ENCODE measurements at places on chromosomes 12 and 14.
A peak's percentile ranks its signal among the peaks of the same experiment; 100 is the strongest.

- DNase-seq = no peak
Observed at GRCh38 chr14:93683226-93683625, 105.1 kb downstream of the PRIMA1 start.

DNA sequence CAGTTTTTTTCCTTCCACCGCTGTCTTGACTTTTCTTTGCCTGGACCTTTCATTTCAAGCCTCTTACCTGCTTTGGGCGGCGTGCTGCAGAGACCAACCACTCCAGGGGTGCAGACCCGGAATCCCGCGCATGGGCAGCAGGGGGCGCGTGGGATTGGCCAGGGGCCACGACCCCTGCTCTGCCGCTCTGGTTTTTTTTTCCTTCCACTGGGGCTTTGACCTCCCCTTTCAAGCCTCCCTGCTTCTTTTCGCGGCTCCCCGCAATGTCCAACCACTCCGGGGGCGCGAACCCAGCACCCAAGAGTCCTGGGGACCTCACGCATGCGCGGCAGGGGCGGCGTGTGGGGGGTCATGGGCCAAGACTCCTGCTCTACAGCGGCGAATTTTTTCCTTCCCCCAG lies 325.1 kb downstream of the ALG10 start:
- DNase-seq = no peak

GRCh38 chr12:54603173-54603814 lies 14.8 kb upstream of the PPP1R1A start:
- DNase-seq = peak; percentile 66

- DNase-seq = no peak
Observed at GRCh38 chr14:23582906-23583760, 4.5 kb upstream of the JPH4 start.

GRCh38 chr12:6613776-6614512 lies 6.8 kb upstream of the CHD4 start:
- peak; percentile 84 for DNase-seq

DNA sequence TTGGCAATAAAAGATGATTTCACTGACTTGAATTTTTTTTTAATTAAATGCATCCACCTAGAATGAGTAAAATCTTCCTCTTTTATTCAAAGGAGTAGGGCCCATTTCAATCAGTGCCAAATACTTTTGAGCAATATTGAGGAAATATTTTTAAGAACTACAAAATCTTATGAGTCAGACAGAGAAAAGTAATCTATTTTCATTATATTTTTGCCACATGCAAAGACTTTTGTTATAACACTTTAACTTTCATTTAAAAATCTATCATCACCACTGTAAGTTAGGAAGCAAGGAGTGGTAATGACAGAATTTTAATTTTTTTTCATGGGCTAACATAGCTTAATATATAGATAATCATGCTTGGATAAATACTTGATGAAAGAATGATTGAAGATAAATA lies 345.2 kb upstream of the KITLG start:
- DNase-seq = no peak

GRCh38 chr14:67411820-67412421 lies at the start of gene PLEK2:
Gene PLEK2 (minus strand): TSS chr14:67412165. CDS start chr14:67412059, 106 bp downstream.
- peak; percentile 48 for DNase-seq

- no peak for DNase-seq
Observed at GRCh38 chr12:41402801-41403200, 214.7 kb downstream of the PDZRN4 start.

GRCh38 chr14:59633486-59633885 lies 56.9 kb upstream of the CCDC175 start:
- no peak for DNase-seq

- no peak for DNase-seq
Observed at GRCh38 chr14:74697976-74698375, 14.9 kb downstream of the AREL1 start.

DNA sequence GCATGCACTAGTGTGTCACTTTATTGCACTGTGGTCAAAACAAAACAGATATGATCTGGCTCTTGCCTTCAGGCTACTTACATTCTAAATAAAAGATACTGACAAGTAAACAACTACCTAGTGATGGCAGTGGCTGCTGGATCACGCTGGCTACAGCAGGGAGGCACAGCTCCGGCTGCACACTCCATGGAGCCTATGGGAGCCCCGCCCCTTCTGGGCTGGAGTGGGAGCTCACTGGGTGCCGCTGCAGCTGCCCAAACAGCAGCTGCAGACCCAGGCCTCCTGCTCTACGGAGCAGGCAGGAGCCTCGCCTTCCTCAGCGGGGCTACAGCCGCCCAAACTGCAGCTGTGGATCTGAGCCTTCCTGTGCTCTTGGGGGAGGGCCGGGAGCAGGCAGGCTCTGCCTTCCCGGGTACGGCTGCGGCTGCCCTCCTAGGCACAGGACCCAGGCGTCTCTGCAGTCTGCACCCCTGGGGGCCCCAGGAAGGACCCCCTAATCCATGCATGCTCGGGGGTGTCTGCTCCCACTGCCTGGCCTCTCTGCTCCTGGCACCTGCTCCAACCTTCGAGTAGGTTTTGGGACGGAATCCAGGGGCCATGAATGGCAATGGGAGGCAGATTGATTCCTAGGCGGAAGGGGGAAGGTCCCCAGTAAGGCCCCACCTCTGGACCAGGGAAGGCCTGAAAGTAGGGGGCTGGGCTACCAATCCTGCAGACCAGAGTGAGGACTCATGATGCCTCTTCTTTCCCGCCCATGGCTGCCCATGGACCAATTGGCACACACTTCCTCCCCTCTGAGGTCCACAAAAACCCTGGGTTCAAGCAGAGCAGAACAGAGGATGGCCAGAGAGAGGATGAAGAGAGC lies 253.1 kb downstream of the ANO6 start:
- DNase-seq = no peak

GRCh38 chr14:36373982-36374673 lies 53.7 kb upstream of the MBIP start:
- peak; percentile 64 for DNase-seq

GRCh38 chr12:30701056-30701455 lies 5.4 kb upstream of the IPO8 start:
- DNase-seq = no peak

- no peak for DNase-seq
Observed at GRCh38 chr12:38543151-38543550, 226.6 kb downstream of the ALG10B start.

DNA sequence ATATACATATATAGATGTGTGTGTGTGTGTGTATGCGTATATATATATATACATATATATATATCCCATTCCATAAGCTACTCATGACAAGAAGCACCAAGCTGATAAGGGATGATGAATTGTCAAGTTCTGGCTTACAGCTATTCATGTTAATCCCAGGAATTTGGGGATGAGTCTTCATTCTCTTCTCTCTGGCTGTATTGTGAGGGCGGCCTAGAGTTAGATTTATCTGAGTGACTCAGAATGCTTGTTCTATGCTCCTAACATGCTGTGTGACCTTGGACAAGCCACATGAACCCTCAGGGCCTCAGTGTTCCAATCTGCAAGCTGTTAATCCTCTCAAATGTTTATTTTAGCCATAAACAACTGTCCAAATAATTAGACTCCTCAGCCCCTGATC lies 749.0 kb downstream of the MED13L start:
- no peak for DNase-seq

DNA sequence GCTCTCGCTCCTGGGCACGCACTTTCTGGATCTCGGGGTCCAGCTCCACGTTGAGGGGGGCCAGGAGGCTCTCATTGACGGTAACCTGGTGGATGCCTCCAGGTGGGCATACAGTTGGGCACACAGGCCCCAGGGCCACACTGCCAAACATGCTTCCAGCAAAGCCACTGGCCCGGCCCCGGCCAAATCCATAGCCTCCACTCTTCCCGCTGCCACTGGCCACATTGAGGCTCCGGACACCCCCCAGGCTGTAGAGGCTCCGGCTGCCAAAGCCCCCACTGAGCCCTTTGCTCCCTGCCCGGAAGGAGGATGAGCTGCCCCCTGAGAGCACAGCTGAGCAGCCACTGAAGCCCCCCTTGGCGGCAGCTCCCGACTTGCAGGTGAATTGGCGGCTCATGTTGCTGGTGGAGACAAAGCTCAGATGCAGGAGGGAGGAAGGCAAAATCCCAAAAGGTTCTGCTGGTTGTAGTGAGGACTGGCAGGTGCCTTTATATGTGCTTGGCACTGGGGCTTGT lies at the start of gene KRT71:
TSS of gene KRT71 (minus strand) at position 465 of the 515 bp plus-strand sequence. CDS start at position 397, 68 bp downstream.
- DNase-seq = no peak

GRCh38 chr12:57153415-57153997 lies 6.1 kb upstream of the LRP1-AS start:
- DNase-seq = no peak

DNA sequence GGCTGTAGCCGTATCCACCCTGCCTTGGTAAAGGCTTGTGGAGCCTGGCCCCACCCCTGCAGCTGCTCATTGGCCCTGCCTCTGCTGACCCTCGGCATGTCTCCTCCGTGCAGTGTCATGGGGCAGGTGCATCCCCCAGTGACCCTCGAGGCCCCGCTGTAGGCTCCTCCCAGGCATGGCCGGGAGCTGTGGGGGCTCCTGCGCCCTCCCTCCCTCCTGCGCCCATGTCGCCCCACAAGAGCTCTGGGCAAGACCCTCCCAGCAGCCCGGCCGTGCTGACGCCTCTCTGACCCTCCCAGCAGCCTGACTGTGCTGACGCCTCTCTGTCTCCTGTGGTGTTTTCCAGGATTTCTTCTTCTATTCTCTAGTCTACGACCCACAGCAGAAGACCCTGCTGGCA lies 20.8 kb upstream of the CRIP2 start:
- DNase-seq = no peak

DNA sequence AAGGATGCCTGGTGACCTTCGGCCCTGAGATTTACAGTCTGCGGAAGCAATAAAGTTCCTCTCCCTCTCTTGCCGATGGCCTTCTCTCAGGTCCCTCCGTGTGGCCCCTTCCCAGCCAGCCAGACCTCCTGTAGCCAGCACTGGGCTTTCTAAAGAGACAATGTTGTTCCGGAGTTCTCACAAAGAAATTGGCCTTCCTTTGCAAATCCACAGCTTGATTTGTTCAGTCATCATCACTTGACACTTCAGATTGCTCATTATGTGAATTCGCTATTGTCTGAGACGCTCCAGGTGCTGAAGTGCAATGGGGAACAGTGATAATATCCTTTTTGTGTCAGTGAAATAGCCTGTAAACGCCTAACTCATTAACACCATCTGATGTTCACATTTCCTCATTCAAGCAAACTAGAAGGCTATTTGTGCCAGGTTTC lies 43.7 kb upstream of the GPHB5 start:
- DNase-seq = no peak

DNA sequence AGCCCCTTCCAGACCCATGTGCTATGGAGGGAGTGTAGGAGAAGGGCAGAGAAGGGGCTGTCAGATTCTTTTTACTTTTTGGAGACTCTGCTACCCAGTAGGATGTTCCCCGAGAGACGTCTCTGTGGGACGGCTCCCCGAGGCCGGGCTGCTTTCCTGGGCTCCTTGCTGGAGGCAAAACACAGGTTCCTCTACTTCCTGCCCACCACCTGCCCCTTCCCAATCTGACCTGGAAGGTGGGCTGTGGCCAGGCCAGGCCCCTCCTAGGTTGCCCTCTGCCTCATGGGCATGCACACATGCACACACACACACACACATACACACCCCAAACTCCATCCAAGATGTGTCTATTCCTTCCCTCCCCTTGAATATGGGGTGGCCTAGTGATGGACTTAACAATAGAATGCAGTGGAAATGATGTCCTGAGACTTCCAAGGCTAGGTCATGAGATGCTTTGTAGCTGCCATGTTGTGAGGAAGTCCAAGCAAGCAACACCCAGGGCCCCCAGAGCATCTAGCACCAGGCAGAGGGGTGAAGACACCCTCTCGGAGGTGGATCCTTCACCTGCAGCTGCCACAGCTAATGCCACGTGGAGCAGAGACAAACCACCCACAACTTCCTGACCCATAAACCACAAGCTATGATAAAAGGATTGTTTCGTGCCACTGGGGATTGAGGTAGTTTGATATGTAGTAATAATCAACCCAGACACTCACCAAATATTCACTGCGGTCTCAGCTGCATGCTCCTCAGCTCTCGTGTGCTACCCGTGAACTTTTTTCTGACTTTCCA lies 1.6 kb upstream of the ASB2 start:
- peak; percentile 78 for DNase-seq

DNA sequence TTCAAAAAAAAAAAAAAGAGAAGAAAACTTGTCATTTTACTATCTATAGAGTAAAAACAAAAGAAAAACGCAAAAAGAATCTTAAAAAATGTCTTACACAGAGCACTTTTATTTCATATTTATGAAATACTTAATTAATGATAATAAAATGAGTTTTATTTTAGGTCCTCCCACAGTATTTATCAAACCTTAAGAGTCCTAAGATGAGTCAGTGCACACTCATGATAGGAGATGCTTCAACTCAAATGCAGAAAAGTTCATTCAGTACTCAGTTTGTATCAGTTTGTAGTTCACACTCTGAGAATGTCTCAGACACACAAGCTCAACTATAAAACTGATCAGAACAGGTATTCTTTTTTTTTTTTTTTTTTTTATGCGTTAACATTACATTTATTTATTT lies 41.7 kb downstream of the TRIM9 start:
- no peak for DNase-seq

- no peak for DNase-seq
Observed at GRCh38 chr12:5783289-5783920, 161.7 kb downstream of the ANO2 start.

DNA sequence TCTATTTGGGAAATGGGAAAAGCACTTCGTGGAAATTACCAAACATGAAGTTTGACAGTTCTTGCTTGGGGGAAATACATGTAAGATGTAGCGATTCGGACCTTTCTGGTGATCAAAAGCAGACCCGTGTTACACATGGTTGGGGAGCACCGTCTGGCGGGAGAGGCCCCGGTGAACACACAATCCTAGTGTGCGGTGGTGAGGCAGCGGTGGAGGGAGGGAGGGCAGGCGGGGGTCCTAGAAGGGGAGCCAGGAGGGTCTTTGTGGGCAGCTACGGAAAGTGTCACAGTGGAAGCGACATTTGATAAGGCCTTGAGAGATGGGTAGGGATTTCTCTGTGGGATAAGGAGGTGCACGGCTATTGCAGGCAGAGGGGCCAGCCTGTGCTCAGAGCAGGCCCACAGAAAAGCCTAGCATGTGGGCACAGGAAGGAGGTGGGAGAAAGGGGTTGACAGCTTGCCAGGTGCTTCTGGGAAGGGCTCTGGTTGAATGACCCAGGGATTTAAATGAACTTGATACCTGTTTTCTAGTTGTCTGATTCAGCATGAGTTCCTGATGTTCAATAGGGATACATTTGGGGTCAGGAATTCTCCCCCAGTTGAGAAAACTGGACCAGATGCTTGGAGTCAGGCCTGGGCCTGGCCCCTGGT lies 7.2 kb downstream of the MVK start:
- DNase-seq = no peak

GRCh38 chr14:70422538-70422937 lies 5.6 kb upstream of the SYNJ2BP start:
- no peak for DNase-seq

DNA sequence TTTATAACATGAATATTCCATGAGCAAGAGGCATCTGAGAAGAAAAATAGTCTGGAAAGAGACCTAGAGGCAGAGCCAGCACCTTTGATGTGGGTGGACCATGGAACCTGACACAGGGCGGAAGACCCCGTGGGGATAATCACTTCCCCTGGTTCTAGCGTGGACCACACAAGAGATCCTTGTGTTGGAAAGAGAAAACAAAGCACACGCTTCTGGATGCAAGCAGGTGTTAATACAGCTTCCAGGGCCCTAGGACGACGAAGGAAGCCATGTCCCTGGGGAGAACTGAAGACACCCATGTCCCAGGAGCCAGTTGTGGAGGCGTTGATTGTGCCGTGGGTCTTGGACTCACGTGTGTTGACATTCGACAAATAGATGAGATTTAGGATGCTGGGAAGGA lies 102.9 kb downstream of the ADGRD1 start:
- no peak for DNase-seq

GRCh38 chr12:63753743-63754142 lies 26.0 kb upstream of the RXYLT1 start:
- DNase-seq = no peak

Measured in CD4-positive, alpha-beta T cell treated with Interleukin-1 beta for 1 hour (primary cell).